Activated CD4-positive, alpha-beta T cell treated with anti-CD3 and anti-CD28 coated beads, Interleukin-2, amount 10 ng/mL, durations not matched to agents 7 days and 5 days (primary cell): ENCODE measurements at places on chromosomes 7 and 10. TPM values are rescaled to one million over a fixed set of nuclear protein-coding genes. Genes with fewer than 3 reads are reported as not detected.

DNA sequence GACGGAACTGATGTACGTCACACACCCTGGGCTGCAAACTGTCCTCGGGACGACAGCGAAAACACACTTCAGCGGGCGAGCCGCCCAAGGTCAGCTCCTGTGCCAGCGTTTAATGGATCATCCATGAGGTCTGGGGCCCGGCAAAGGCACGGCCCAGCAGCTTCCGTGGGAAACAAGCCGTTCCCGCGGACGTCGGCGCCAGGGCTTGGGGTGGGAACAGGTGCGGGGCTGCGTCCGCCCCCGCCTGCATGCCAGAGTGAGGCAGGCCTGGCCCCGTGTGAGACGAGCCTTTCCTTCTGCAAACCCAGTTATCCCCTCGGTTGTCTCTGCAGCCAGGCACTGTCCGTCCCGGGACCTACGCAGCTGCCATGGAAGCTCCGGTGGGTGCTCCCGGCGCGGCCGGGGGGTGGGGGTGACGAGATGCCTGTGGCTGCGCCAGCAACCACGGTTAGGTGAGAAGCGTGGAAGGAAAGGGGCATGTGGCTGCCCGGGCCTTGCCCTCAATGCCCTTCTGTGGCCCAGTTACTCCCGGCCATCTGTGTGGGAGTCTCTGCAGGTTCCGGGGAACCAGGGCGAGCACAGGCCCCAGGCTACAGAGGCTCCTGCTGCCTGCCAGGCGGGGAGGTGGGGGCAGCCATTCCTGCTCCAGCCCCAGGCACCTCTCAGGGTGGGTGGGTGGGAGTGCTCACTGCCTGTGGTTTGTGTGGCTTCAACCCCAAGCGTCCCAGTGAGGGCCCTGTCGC lies 42.2 kb upstream of the PDGFA start:
- DNase-seq = no peak
- no peaks in the 10 kb centered on the region for H3K4me1 ChIP-seq
- no peaks in the 10 kb centered on the region for H3K36me3 ChIP-seq
- H3K27me3 ChIP-seq = no peaks in the 10 kb centered on the region

GRCh38 chr7:69599955-69600709 lies 1.9 kb downstream of the AUTS2 start:
- no peak overlapping the region for H3K27ac ChIP-seq
- H3K4me3 ChIP-seq = peak overlapping the region; percentile 51
- H3K27me3 ChIP-seq = peaks cover 34% of the 10 kb centered on the region
- H3K36me3 ChIP-seq = no peaks in the 10 kb centered on the region

DNA sequence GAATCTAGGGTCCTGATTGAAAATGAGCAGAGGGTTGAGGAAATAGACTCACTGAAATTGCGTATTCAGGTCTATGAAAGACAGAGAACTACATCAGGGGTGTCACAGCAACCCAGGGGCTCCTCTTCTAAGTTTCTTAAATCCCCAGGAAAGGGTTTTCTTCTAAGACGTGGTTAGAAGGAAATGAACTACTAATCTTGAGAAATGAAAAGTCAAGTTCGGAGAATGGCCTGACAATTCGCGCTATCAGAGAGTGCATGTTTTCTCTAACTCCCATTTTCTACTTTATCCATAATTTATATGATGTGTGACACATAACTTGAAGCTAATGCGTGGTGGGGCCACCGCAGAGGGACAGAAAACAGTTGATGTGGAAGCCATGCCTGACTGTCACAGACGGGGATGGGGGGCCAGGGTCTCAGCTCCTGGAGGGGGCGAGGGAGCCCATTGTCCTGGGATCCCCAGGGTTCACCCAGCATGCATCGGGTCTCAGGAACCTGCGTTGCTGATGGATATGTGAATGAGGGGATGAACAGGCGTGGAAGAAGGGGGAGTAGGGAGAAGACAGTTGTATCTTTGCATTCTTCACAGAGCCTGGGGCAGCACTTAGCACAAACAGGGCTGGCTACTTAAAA lies 86.3 kb downstream of the PTPRE start:
- no peak overlapping the region for H3K4me3 ChIP-seq
- H3K27me3 ChIP-seq = peaks cover 7% of the 10 kb centered on the region
- H3K36me3 ChIP-seq = no peaks in the 10 kb centered on the region

- no peak for DNase-seq
- no peak overlapping the region for H3K4me3 ChIP-seq
- H3K27me3 ChIP-seq = peaks cover 15% of the 10 kb centered on the region
- H3K4me1 ChIP-seq = peaks cover 5% of the 10 kb centered on the region
These were observed 82.5 kb downstream of the RNLS start for GRCh38 chr10:88500656-88501055.

- no peak for DNase-seq
- H3K36me3 ChIP-seq = no peaks in the 10 kb centered on the region
- peaks cover 7% of the 10 kb centered on the region for H3K4me1 ChIP-seq
- no peak overlapping the region for H3K4me3 ChIP-seq
- H3K27ac ChIP-seq = no peak overlapping the region
These were observed 9.8 kb downstream of the UCMA start for GRCh38 chr10:13224210-13224995.

DNA sequence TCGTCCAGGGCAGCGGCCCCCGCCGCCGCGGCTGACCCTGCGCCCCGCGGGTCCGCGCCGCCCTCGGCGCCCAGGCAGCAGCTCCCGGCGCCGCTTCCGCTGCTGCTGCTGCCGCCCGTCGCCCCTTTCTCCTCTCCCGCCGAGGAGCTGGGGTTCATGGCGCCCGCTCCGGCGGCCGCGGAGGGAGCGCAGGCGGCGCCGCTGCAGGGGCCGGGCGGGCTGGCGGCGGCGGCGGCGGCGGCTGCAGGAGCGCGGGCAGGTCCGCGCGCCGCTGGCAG lies 286 bp downstream of the DGKI start:
- no peak overlapping the region for H3K4me3 ChIP-seq
- no peak for DNase-seq
- peaks cover 75% of the 10 kb centered on the region for H3K27me3 ChIP-seq
- peaks cover 5% of the 10 kb centered on the region for H3K4me1 ChIP-seq
- no peaks in the 10 kb centered on the region for H3K36me3 ChIP-seq

DNA sequence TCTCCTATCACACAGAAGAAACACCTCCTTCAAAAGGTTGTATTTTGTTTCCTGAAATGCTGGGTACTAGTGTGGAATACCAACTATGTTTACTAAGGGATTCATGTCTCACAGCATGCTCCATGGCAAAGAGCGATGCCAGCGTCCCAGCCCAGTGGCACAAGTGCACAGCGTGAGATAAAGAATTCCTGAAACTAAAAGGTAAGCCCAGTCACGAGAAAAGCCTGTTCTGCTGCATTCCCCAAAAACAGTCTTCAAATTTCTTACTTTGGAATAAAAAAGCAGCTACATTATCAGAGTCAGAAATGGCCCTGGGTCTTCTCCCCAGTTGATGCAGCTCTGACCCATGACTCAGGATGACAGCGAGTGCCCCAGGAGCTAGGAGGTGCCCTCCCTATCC lies 53.1 kb upstream of the DDC start:
- peaks cover 13% of the 10 kb centered on the region for H3K27me3 ChIP-seq
- H3K36me3 ChIP-seq = no peaks in the 10 kb centered on the region
- peaks cover 13% of the 10 kb centered on the region for H3K4me1 ChIP-seq
- H3K4me3 ChIP-seq = no peak overlapping the region
- DNase-seq = peak; percentile 4

DNA sequence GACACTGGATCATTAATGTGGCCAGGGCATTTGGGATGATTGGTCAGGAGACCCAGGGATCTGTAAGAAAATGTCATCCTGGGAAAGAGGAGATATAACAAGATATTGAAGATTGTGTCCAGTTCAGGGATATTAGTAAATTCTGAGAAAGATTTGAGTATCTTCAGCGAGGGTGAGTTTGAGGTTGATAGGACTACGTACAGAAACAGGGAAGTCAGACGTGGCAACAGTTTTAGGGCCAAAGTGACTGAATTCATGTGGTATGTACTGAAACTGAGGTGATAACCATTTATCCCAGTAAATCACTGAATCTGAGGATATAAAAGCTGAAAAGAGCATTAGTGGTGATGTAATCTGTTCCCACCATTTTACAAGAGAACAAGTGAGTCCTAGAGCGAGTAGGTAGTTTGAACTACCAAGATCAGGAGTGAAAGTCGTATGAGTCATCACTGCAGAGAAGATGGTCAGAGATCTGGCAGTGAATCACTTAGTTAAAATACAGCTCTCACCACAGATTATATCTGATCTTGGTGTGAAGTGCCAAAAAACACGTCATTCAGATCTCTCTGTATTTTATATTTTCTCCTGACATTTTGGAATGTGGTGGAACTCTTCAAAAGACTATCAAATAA lies 220.5 kb downstream of the CDK14 start:
- no peaks in the 10 kb centered on the region for H3K27me3 ChIP-seq
- H3K4me3 ChIP-seq = no peak overlapping the region
- peaks cover 3% of the 10 kb centered on the region for H3K4me1 ChIP-seq
- H3K27ac ChIP-seq = no peak overlapping the region

- no peaks in the 10 kb centered on the region for H3K27me3 ChIP-seq
- no peak for DNase-seq
- H3K27ac ChIP-seq = no peak overlapping the region
These were observed 64.6 kb downstream of the VOPP1 start for GRCh38 chr7:55507743-55508142.

GRCh38 chr10:93458821-93459257 lies 23.3 kb downstream of the MYOF start:
- no peak overlapping the region for H3K4me3 ChIP-seq
- H3K4me1 ChIP-seq = peaks cover 16% of the 10 kb centered on the region
- no peak for DNase-seq

GRCh38 chr10:22250897-22251660 lies 33.3 kb upstream of the EBLN1 start:
- peak overlapping the region; percentile 98 for H3K27ac ChIP-seq
- H3K27me3 ChIP-seq = peaks cover 9% of the 10 kb centered on the region
- DNase-seq = no peak
- H3K4me1 ChIP-seq = peaks cover 42% of the 10 kb centered on the region
- H3K4me3 ChIP-seq = peak overlapping the region; percentile 83
- H3K36me3 ChIP-seq = peaks cover 7% of the 10 kb centered on the region

GRCh38 chr10:107379601-107380000 lies 215.1 kb upstream of the SORCS1 start:
- H3K4me3 ChIP-seq = no peak overlapping the region
- no peaks in the 10 kb centered on the region for H3K4me1 ChIP-seq
- no peak for DNase-seq
- H3K36me3 ChIP-seq = no peaks in the 10 kb centered on the region

- no peak overlapping the region for H3K4me3 ChIP-seq
- H3K27ac ChIP-seq = peak overlapping the region; percentile 68
- H3K4me1 ChIP-seq = peaks cover 22% of the 10 kb centered on the region
- H3K36me3 ChIP-seq = no peaks in the 10 kb centered on the region
- H3K27me3 ChIP-seq = peaks cover 2% of the 10 kb centered on the region
These were observed 331.6 kb upstream of the ZNF32 start for GRCh38 chr10:43980313-43980712.

GRCh38 chr10:90984898-90985297 lies 64.0 kb upstream of the ANKRD1 start:
- H3K27me3 ChIP-seq = no peaks in the 10 kb centered on the region
- no peak for DNase-seq

Gene NFE2L3
- total RNA-seq = 15.3 TPM

Gene DIP2C
- 2.3 TPM for total RNA-seq

Gene CDC14C
- total RNA-seq = not detected

Gene OR6B1
- total RNA-seq = not detected

Gene SFTPD
- not detected for total RNA-seq

Gene ABCC2
- 1.0 TPM for total RNA-seq

Gene CYP2C18
- total RNA-seq = not detected
